ENCODE measurements at places on chromosomes 4 and X.
A peak's percentile ranks its signal among the peaks of the same experiment; 100 is the strongest.

DNA sequence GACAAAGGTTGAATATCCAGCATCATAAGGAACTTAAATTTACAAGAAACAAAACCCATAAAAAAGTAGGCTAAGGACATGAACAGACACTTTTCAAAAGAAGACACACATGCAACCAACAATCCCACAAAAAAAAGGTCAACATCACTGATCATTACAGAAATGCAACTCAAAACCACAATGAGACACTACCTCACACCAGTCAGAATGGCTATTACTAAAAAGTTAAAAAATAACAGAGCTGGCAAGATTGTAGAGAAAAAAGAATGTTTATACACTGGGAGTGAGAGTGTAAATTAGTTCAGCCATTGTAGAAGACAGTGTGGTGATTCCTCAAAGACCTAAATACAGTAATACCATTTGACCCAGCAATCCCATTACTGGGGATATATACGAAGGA, 474.7 kb downstream of the TRIML1 start:
- DNase-seq = no peak

DNA sequence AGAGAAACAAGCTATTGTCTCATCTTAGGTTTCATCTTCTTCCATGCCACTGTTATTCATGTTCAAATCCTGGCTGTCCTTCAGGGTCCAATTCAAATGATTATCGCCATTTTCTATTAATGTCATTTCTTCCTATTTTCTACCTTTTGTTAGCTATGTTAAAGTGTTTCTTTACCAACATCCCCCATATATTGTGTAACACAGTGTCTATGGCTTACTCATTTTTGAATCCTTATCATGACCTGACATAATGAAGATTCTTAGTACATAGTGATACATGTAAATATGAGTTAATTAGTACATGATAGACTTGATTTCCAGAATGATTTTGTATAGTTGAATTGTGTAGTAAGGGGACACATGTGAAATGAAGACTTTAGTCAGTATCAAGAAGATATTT, 152.4 kb downstream of the SNCA start:
- DNase-seq = no peak

DNA sequence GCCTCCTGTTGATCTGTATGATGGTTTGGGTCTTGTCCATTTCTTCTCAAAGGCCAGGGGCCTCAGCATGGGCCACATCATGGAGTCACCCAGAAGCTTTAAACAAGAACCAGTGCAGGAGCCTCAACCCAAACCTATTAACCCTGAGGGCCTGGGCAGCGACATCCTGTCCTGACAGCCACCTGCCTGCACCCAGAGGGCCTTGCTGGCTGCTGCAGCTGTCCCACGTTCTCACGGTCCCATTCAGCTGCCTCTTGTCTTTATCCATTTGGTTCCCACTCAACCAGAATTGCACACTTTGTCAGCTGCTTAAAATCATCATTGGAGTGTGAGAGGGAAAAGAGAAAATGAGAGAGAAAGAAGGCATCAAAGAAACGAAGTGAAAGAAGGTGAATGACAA, 21.6 kb downstream of the C4orf50 start:
- no peak for DNase-seq

DNA sequence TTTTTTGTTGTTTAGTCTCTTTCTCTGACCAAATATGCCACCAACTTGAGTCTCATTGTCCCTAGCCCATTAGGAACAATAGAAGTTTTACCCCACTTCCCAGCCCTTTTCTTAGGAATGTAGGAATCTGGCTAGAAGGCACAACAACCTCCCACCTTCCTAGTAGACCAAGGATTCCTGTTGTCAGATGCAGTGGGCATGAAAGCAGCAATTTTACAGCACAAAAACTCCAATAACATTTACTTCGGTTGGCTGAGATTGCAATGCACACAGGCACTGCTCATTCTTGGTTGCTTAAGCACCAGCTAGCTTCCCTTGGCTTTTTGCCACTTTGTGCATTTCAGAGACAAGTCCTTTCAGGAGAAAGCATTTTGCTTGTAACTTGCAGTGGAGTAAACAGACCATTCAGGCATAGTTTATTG, 312.8 kb downstream of the TENM3 start:
- no peak for DNase-seq

DNA sequence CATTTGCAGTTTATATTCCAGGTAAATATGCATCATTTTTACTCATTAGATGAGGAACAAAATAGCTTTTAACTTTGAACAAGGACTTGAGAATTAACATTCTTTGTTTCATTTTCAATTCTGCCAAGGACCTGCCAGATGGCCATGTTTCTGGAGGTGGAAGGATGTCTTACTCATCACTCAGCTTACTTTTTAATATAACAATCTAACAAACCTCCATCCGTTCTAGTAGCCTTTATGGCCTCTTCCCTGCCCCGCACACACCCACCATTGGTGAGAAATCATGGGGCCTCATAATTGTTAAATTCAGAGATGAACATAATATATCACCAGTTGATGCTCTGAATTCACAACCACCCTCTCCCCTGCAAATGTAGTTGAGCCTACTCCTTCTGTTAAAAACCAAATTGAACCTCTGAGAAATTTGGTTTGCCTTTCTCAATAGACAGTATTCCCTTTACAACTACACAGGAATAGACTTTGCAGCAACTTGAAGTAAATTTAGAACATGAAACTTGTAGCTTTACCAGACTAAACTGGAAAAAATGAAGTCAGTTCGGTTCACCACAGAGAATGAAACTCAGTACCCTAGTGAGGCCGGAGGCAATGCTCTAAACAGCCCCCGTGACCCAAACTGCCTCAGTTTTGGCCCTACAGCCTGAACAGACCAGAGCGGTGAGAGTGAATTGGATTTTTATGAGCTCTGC, 50.1 kb upstream of the ACSL4 start:
- DNase-seq = peak; percentile 36

DNA sequence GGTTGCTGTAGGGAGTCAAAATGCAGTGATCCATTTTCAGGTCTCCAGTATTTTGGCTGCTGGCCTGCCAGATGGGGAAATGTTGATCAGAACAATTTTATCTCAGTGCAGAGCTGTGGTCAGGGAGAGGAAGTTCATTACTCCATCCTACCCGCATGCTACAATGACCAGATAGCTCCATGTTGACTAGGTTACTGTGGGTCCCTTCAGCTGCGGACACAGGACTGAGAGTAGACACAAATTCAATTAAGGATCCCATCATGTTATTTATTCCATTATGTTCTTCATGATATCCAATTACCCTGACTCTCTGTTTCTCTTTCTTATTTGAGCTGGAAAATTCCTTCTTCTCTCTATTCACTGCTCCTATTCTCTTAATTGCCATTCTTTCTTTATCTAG, 16.3 kb downstream of the SYNPO2 start:
- DNase-seq = no peak

- no peak for DNase-seq
These were observed 42.2 kb upstream of the KLF3 start for GRCh38 chr4:38621831-38622230.
